Activated naive CD8-positive, alpha-beta T cell treated with anti-CD3 and anti-CD28 coated beads, Interleukin-2, amount 10 ng/mL, durations not matched to agents 7 days and 5 days (primary cell): ENCODE measurements at places on chromosomes 6 and 20.

DNA sequence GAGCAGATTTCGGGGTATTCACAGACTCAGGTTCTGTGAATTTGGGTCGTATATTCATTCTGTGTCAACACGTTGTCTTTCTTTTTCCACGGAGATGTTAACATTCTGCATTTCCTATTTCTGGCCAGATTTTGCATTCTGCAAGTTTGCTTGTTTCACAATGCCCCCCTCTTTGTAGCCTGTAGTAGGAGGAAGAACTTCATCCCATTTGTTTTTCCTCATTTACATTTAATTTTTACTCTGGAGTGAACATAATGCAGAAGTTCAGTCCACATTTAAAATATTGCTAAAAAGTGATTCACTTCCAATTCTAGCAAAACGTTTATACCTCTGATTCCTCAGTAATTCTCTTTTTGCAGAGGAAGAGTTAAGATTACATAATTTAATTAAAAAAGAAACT lies 12.9 kb downstream of the TAGAP start:
- no peak overlapping the region for H3K27ac ChIP-seq
- no peak overlapping the region for H3K4me3 ChIP-seq
- H3K27me3 ChIP-seq = no peaks in the 10 kb centered on the region
- H3K36me3 ChIP-seq = peaks cover 17% of the 10 kb centered on the region
- H3K4me1 ChIP-seq = peaks cover 8% of the 10 kb centered on the region
- no peak for DNase-seq

DNA sequence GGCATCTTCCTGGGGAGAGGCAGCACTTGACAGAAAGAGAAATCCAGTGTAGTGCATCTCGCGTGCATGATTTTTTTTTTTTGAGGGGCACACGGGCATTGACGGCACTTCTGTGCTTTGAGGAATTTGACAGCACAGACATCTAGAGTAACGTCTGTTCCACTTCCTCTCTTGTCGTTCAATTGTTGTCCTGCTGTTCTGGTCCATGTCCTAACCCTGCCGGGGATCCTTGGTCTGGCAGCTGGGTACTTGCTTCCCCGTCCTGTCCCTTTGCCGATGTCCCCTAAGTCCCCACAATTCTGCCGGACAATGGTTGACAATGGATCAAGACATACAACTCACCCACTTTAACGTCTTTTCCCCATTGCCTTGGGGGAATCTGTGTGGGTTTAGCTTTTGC lies 46.0 kb upstream of the NAA20 start:
- H3K4me1 ChIP-seq = peaks cover 6% of the 10 kb centered on the region
- H3K27me3 ChIP-seq = peaks cover 5% of the 10 kb centered on the region
- H3K4me3 ChIP-seq = no peak overlapping the region
- no peak for DNase-seq
- H3K27ac ChIP-seq = no peak overlapping the region

DNA sequence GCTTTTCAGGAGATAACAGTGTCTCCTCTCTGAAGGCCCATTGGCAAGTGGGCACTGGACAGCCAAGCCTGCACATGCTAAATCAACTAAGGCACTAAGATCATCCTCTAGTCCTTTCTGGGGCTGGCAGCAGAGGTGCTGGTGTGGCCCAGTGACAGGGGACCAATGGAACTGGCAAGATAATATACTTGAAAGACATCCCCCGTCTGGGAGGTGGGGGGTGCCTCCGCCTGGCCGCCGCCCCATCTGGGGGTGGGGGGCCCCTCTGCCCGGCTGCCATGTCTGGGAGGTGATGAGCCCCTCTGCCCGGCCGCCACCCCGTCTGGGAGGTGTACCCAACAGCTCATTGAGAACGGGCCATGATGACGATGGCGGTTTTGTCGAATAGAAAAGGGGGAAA lies 223.3 kb downstream of the UNC5CL start:
- no peaks in the 10 kb centered on the region for H3K4me1 ChIP-seq
- DNase-seq = no peak
- H3K27me3 ChIP-seq = peaks cover under 1% of the 10 kb centered on the region
- H3K27ac ChIP-seq = no peak overlapping the region

DNA sequence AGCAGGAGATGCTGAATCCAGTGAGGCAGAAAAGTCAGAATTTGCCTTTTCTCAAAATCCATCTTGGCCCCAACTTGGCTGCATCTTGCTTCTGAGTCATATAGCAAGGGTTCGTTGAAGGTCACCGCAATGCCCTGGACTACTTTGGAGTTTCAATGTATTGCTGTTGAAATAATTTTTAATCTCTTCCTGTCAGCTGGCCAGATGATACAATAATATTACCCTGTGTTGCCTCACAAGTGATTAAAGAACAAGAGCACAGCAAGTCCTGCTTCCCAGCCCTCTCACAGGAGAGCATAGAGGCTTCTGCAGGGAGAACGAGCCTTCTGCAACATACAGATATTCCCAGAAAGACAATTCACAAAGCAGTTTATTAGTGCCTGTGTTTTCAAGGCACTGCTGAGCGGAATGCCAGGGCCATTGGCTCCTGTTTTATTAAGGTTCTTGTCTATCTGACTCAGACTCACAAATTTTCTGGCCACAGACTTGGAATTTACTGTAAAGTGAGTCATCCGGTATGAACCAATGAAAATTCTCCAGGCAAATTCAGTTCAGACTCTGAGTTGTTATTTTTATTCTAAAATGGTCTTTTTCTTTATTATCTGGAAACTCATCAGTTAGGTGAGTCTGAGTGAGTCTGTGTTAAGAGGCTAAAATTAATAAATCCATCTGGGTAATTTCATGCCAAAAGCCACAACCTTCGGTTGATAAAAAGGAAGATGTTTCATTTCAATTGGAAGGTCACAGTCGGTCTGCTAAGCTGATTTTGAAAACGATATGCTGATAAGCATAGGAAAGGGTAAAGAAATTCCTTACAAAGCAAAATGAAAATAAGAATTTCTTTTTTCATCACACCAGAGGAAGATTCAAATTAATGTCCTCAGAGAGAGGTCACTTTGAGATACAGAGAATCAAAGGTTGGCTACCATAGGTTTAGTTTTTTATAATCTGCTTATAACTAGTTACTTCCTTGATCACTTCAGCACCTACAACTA lies 289.4 kb upstream of the STXBP5 start:
- DNase-seq = no peak
- H3K4me3 ChIP-seq = no peak overlapping the region
- H3K4me1 ChIP-seq = peaks cover 1% of the 10 kb centered on the region
- no peaks in the 10 kb centered on the region for H3K36me3 ChIP-seq
- H3K27me3 ChIP-seq = peaks cover 3% of the 10 kb centered on the region

DNA sequence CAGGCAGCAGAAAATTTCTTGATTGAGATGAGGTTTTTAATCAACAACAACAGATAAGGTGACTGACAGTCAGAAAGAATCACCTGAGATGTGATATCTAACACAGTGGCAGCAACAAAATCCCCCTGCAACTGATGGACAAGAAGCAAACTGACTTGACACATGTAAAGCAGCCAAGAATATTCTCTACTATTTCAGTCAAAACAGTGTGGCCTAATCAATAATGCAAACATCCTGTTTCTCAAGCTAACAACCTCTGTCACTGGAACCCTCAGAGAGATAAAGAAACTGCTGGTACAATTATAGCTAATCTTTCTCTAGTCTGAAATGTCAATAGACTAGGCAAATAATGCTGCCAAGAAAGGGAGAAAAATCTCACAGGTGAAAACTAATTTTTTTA lies 4.6 kb upstream of the CGA start:
- H3K4me3 ChIP-seq = no peak overlapping the region
- DNase-seq = no peak
